ENCODE measurements at places on chromosomes 5 and 9.
A peak's percentile ranks its signal among the peaks of the same experiment; 100 is the strongest.

DNA sequence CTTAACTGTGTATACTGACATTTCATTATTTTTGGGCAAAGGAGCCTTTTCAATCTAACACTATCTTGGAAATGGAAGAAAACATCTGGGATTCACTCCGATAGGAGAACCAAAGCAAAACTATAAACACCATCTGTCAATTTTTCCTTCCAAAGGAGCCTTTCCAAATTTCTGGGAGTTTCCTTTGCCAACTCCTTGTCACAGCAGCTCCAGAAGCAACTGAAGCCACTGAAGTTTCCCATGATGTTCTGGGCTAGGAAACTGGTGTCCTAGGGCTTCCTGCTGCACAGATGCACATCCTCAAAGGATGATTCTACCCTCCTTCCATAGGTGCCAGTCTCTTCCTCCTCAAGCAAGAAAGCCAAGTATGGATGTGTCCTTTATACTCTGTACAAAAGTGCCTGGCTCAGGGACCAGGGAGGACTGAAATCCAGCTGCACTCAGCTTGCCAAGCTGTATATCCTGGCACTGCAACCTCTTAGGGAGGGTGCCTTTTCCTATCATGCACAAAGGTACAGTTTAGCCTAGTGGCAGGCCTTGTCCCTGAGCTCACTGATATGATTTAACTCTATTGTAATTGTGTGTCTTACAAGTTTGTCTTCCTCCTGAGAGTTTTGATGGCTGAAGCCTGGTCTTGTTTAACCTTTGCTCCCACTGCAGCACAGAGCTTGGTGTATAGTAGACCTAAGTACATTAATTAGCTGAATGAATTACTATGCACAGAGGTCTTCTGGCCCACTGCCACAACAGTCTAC, 8.4 kb upstream of the UBAP1 start:
- DNase-seq = no peak

DNA sequence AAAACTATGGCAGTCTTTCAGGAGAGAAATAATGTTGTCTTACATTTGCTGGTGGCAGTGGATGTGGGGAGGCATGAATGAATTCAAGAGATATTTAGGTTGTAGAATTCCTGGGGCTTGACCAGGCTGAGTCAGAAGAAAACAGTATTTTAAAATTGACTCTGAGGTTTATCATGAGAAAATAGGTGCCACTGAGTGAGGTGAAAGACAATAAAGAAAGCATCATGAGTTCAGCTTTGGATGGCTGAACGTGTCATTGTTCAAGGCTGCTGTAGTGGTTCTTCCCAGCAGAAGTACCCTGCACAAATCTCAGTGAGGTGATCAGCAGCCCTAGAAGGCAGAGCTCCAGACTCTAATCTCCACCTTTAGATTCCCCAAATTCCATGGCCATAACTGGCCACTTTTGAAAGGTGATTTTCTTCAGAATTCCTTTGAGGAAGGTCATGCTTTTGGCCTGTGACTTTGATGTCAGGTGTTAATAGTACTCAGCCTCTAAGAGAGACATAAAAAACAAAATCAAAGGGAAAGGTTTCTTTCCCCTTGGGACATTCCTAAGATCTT, 395.4 kb downstream of the NTRK2 start:
- no peak for DNase-seq

GRCh38 chr9:70901013-70901412, 220.4 kb downstream of the TRPM3 start:
- DNase-seq = no peak

DNA sequence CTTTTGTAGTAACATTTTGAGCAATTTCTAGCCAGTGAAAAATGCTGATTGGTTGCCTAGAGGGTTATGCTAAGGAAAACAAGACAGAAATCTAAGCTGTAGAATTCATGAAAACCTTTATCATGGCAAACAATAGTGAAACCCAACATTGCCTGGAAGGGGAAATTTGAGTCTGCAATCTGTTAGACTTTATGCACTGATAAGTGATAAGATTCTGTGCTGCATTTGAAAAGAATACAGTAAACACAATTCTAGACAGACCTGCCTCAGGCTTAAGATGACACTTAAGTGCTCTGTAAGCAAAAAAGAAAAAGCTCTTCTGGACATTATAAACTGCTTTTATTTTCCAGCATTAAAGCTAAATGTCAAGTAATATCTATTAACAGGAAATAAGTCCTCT, 519.3 kb downstream of the ISL1 start:
- no peak for DNase-seq

- DNase-seq = no peak
Measured at GRCh38 chr5:57677235-57677634, 194.6 kb upstream of the ACTBL2 start.

DNA sequence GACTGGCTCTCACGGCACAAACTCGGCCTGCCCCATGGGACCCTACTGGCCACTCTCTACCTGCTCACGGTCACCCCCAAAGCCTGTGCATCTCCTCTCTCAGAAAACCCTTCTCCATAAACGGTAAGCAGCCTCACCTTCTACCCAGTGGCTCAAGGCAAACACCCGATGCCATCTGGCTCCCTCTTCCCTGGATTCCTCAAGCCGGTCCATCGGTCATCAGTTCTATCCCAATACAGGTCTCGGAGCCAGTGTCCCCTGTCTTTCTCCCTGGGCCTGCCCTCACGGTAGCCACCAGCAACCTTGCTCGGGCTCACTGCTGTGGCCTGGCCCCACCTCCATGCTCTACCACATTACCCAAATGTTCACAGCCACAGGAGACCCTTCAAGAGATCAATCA, 134.1 kb downstream of the ROR2 start:
- DNase-seq = no peak

DNA sequence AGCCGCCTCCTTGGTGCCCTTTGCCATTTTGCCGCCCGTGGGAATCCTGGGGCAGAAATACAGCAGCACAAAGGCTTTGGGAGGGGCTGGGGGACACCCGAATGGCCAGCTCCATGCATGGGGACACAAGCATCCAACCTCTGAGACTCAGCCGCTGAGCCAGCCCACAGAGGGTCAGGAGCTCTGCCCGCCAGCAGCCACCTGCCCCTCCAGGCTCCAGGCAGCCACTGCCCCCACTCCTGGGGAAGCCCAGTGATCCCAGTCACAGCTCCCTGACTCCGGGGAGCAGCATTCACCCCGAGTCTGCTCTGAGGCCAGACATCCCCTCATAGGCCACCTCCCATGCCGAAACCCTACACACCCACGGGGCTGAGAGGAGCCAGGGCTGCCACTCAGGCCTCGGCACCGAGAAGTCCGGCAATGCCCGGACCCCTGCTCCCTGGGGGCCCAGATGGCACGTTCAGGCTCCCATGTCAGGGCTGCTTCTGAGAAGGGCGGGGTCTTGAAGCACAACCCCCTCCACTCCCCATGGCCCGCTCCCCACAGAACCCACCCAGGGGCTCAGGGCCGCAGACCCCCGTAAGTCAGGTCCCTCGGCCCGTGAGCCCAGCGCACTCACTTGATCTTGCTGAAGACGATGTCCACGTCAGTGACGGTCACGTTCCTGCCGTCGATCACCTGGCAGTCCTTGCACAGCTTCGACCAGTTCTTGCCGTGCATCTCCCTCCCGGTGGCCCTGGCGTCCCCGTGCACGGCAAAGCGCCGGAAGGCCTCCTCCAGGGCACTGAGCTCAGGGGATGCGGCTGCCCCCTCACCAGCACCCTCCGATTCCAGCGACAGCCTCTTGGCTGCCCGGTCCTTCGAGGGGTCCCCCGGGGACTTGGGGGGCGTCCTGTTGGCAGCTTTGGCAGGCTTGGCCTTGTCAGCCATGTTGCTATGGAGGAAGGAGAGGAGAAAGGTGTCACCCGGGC, 15.7 kb downstream of the TPPP start:
- no peak for DNase-seq

- peak; percentile 70 for DNase-seq
Measured at GRCh38 chr9:83962165-83962564, 17.9 kb downstream of the HNRNPK start.

- no peak for DNase-seq
Measured at GRCh38 chr5:158165647-158166046, 306.7 kb upstream of the CLINT1 start.

DNA sequence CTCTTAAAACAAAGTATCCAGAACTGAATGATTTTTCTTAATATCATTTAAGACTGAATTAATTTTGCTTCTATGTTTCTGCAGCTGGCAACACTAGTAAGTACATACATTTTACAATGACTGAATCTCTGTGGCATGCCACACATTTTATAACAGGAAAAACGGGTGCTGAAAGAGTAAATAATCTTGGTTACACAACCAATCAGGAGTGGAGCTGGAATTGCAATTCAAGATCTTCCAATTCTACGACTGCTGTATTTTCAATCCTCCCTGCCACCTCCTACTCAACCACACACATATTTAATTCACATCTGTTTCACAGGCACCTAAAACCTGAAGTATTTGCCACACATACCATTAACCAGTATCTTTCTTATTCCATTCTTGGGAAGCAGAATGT, 52.7 kb upstream of the NR5A1 start:
- DNase-seq = no peak

- DNase-seq = no peak
Measured at GRCh38 chr9:124122813-124123462, 111.4 kb downstream of the LHX2 start.

DNA sequence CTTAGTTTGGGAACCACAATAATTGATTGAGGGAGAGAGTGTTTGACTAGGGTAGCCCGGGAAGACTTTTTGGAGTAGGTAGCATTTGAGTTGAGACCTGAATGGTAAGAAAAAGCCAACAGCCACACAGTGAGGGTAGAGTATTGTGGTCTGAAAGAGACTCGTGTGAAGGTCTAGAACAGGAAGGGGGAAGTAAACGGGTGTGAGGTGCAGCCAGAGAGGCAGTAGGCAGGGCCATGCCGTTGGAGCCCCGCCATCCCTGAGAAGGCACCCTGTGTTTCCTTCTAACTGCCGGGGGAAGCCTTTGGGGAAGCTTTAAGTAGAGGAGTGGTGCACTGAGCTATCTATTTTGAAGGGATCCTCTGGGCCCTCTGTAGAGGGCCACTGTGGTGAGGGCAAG, 3.5 kb upstream of the F2RL2 start:
- DNase-seq = no peak

- DNase-seq = no peak
Measured at GRCh38 chr5:148376198-148376597, 7.6 kb upstream of the FBXO38 start.

GRCh38 chr9:121121582-121122087, 46.9 kb downstream of the CNTRL start:
- peak; percentile 77 for DNase-seq

GRCh38 chr5:80763211-80763610, 108.4 kb upstream of the DHFR start:
- no peak for DNase-seq

DNA sequence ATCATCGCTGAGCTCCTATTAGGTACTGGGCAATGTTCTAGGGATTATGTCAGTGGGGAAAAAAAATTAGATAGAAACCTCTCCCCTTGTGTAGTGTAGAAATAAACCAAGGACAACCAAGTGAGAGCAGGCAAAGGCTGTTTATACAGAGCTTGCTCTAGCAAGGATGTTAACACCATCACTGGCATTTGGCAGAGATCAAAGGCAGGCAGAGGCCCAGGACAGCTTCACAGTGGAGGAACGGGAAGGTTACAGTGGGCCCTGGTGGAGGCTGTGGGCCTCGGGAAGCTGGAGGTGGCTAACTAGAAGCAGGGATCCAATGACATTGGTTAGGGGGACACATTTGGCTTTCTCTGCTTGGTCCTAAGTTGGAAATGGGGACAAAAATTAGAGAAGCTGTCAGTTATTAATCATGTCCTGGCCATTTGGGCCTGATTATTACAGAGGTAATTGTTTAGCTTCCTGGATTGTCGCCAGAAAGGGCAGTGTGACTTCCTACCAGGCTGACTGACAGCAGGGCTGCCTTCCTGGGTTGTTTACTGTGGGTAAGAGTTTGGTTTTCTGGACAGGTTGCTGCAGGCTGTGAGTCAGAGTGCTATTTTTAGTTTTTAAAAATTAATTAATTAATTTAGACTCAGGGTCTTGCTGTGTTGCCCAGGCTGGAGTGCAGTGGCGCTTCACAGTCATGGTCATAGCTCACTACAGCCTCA, 259.3 kb downstream of the ROR2 start:
- DNase-seq = no peak

DNA sequence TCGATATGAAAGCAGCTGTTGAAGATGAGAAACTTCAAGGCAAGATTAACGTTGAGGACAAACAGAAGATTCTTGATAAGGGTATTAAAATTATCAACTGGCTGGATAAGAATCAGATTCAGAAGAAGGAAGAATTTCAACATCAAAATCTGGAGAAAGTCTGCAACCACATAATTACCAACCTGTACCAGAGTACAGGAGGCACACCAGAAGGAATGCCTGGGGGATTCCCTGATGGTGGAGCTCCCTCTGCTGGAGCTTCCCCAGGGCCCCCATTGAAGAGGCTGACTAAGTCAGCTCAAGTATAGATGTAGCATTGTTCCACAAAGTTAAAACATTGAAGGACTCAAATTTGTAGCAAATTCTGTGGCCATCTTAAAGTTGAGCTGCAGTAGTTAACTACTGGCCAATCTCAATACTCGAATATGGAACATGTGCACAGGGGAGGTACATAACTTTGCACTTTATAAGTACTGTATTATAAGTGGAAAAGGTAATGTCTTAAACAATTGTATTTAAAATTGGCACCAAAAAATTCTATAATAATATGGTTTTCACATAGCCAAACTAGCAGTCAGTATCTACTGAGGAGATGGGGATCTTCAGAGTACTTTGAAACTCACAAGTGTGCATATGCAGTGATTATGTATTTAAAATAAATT, 237.5 kb downstream of the CHSY3 start:
- DNase-seq = peak; percentile 24

- no peak for DNase-seq
Measured at GRCh38 chr9:134724202-134724911, 82.8 kb downstream of the COL5A1 start.

DNA sequence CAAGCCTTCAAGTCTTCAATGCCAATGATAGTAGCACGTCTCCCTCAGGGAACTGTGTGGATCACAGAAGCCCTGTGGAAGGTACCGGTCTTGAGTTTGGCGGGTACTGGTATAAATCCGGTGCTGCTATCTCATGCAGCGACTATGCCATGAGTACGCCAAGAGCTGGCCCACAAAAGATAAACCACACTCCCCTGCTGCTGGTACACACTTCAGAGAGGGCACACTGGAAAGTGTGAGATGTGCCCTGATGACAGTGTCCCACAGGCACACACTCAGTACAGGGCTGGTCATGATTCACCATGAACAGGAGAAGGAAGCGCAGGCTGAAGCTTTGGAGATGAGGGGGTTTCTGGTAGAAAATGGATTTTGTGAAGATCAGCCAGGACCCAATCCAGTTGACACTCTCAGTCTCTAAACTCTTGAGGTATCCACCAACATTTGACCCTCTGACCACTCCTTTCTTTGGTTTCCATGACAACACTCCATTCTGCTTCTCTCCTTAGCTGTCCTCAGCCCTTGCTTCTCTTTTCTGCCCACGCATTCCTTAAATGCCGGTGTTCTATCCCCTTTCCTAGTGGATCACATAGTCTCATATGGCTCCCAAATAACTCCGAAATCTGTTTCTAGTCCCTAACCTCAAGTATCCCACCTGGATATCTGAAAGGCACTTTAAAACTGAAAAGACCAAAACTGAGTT, 5.1 kb downstream of the AMACR start:
- DNase-seq = no peak

GRCh38 chr5:115414406-115415142, 118.1 kb upstream of the CCDC112 start:
- DNase-seq = no peak

- no peak for DNase-seq
Measured at GRCh38 chr9:113568081-113568435, 104.5 kb downstream of the RGS3 start.

Data from A549 (cell line).